ENCODE measurements at places on chromosomes 16 and 17.
A peak's percentile ranks its signal among the peaks of the same experiment; 100 is the strongest.

GRCh38 chr17:44176257-44176656, 5.8 kb downstream of the ASB16 start:
- no peaks in the 10 kb centered on the region for H3K4me1 ChIP-seq
- peaks cover 44% of the 10 kb centered on the region for H3K36me3 ChIP-seq
- no peaks in the 10 kb centered on the region for H3K27me3 ChIP-seq
- DNase-seq: no peak
- H3K4me3 ChIP-seq: no peak overlapping the region

DNA sequence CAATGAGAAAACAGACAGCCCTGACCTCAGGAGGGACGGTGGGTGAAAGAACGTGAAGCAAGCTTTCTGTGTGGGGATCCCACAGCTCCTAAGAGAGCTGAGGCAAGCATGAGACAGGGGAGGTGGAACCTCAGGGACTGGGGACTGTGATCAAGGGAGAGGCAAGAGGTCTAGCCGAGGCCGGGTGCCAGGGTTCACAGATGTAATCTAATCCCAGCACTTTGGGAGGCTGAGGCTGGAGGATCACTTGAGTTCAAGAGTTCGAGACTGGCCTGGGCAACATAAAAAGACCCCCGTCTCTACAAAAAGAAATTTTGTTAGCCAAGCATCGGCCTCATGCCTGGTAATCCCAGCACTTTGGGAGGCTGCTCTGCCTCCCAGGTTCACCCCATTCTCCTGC, 4.5 kb upstream of the ADAM11 start:
- no peak overlapping the region for H3K27ac ChIP-seq
- H3K36me3 ChIP-seq: peaks cover 5% of the 10 kb centered on the region
- H3K27me3 ChIP-seq: peaks cover 2% of the 10 kb centered on the region
- no peak overlapping the region for H3K4me3 ChIP-seq

DNA sequence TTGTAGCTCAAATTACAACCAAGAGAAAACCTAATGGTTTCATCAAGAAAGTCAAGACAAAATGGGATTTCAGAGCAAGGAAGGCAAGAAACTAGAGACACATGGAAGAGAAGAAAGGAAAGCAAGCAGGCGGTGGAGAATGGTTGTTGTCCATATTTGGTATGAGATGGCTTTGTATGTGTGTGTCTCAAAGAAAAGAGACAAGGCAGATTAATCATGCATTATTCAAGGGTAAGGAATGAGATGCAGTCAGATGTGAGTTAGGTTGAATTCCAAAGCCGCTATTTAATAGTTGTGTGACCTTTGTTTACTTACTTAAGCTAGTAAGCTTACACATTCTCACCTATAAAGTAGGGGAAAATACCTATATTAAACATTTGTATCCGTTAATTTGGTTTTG, 1029.6 kb downstream of the CDH11 start:
- peaks cover 7% of the 10 kb centered on the region for H3K4me1 ChIP-seq
- no peaks in the 10 kb centered on the region for H3K36me3 ChIP-seq
- no peak overlapping the region for H3K27ac ChIP-seq
- no peak for DNase-seq

DNA sequence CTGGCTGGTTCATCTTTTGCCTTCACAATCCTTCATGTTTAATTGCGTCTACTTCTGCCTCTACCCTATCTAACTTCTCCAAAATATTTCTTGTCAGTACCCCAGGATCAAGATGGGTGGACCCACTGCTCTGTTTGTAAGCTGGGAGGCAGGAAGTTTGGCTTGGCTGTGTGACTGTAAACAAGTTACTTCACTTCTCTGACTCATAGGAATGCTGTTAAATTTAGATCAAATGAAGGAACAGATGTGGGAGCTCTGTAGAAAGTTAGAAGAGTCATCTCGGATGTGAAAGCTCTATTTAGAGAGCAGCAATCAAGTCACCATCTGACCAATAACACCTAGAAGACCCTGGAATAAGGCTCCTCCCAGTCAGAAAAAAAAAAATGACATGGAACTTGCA, 55.2 kb upstream of the MRTFB start:
- H3K4me3 ChIP-seq: no peak overlapping the region
- H3K36me3 ChIP-seq: no peaks in the 10 kb centered on the region
- H3K27me3 ChIP-seq: no peaks in the 10 kb centered on the region
- no peak for DNase-seq

GRCh38 chr16:17459903-17460521, 10.7 kb downstream of the XYLT1 start:
- no peak overlapping the region for H3K27ac ChIP-seq
- no peak overlapping the region for H3K4me3 ChIP-seq
- peaks cover 17% of the 10 kb centered on the region for H3K4me1 ChIP-seq
- no peaks in the 10 kb centered on the region for H3K27me3 ChIP-seq
- no peak for DNase-seq
- H3K36me3 ChIP-seq: no peaks in the 10 kb centered on the region

- H3K4me3 ChIP-seq: no peak overlapping the region
- no peak for DNase-seq
- peaks cover 3% of the 10 kb centered on the region for H3K4me1 ChIP-seq
Observed at GRCh38 chr16:52572656-52573055, 25.7 kb upstream of the TOX3 start.

DNA sequence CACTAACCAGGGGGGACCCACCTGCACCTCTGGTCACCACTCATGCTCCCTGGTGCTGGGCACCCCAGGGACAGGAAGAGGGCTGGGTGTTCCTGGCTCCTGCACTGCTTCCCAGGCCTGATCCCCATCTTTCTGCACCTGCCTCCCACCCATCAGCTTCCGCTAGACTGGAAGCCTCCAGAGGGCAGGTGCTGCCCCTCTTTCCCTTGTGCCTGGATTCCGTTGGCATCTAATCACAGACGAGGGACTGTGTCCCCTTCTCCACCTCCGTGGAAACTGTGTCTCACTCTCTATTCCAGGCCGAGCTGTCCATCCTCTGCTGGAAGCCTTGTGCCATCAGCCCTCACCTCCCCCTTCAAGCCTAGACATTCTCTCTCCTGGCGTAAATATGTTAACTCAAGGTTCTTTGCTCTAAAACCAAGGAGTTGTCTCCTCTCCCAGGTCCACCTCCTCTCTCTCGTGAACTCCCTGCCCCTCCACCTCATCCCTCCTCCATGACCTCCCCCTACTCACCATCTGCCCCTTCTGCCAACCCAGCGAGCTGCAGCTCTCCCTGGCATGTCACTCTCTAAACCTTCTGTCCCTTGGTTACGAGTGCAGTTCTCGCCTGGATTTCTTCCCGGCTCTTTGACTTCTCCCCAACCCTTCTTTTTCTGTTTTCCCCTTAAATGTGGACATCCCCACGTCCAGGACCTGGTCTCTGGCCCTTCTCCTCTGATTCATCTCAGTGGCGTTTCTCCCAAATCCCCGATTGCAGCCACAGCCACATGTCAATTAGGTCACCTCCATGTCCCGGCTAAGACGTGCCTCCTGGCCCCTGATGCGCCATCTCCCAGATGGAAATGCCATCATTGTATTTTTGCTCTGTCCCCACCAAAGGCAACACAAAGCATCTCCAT, 107.7 kb downstream of the SEC14L1 start:
- H3K4me1 ChIP-seq: no peaks in the 10 kb centered on the region
- no peaks in the 10 kb centered on the region for H3K36me3 ChIP-seq
- no peak overlapping the region for H3K27ac ChIP-seq
- H3K4me3 ChIP-seq: peak overlapping the region; percentile 29

DNA sequence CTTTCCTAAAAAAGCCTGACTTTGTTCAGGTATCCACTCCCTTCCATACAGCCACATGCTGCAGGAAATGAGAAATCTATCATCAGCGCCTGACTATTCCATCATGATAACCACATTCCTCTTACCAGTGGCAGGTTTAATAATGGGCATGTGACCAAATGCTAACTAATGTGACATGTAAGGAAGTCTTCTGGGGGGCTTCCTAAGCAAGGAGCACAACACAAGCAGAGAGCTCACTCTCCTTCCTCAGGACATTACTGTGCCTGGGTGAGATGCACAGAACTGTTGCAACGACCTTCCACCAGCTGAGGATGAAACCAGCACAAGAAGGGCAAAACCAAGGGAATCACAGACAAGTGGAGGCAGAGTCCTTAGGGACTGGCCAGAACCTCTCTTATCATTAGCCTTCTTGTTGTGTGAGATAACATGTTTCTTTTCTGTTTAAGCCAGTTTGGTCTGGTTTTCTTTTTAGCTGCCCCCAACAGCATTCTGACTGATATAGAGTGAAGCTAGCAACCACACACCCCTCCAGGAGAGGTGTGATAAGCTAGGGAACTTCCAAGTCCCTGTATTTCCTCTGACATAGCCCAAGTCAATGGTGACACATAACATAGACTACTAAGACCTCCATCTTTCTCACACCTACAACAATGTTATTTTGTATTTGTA, 16.9 kb downstream of the MYO1D start:
- no peak overlapping the region for H3K4me3 ChIP-seq
- no peak for DNase-seq
- no peaks in the 10 kb centered on the region for H3K27me3 ChIP-seq
- no peaks in the 10 kb centered on the region for H3K4me1 ChIP-seq
- no peak overlapping the region for H3K27ac ChIP-seq

GRCh38 chr16:72878301-72879269, 169.3 kb downstream of the ZFHX3 start:
- DNase-seq: no peak
- H3K4me1 ChIP-seq: peaks cover 17% of the 10 kb centered on the region
- no peaks in the 10 kb centered on the region for H3K27me3 ChIP-seq
- no peak overlapping the region for H3K4me3 ChIP-seq

DNA sequence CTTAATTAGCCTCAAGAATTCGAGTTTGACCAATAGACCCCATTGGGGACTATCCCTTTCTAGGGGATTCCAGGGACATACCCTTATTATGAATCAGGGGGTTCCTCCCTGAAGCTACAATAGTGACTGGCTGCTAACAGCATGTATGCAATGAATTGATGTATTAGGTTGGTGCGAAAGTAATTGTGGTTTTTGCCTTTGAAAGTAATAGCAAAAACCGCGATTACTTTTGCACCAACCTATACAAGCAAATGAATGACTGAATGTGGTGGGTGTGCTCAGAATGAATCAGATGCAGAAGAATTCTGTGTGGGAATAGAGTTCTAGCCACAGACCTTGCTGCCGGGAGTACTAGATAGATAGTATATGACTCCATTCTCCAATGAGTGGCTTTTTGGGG, 76.7 kb downstream of the HLF start:
- no peaks in the 10 kb centered on the region for H3K27me3 ChIP-seq
- H3K36me3 ChIP-seq: no peaks in the 10 kb centered on the region
- no peak overlapping the region for H3K4me3 ChIP-seq
- no peak overlapping the region for H3K27ac ChIP-seq
- no peaks in the 10 kb centered on the region for H3K4me1 ChIP-seq

- no peaks in the 10 kb centered on the region for H3K4me1 ChIP-seq
- H3K27me3 ChIP-seq: no peaks in the 10 kb centered on the region
- DNase-seq: no peak
- no peak overlapping the region for H3K4me3 ChIP-seq
Observed at GRCh38 chr17:62595484-62595883, 32.0 kb upstream of the MRC2 start.

- H3K4me3 ChIP-seq: no peak overlapping the region
- no peaks in the 10 kb centered on the region for H3K4me1 ChIP-seq
- no peak for DNase-seq
- H3K27ac ChIP-seq: no peak overlapping the region
Observed at GRCh38 chr17:39774047-39774446, 36.3 kb downstream of the GRB7 start.

DNA sequence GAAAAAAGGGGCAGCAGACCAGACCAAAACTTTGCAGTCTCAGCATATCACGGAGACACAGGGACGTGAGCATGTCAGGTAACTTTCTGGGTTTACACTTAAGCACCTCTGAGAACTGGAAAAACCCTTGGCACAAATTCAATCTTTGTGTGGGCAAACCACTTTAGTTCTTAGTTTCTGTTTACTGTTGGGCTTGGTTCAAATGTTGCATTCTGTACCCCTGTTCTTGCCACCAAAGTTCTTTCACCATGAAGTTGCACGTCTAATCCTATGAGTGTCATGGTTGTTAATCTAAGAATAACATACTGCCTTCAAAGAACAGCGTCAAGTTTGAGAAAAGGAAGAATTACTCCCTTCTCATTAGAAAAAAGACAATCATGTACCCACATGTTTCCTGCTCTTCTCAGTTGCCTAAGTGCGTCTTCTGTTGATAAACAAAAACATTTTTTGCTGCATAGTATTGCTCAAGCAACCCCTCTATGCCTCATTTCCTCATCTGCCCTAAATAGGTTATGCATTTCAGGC, 11.6 kb downstream of the KRT33A start:
- H3K36me3 ChIP-seq: no peaks in the 10 kb centered on the region
- no peaks in the 10 kb centered on the region for H3K27me3 ChIP-seq
- no peaks in the 10 kb centered on the region for H3K4me1 ChIP-seq

DNA sequence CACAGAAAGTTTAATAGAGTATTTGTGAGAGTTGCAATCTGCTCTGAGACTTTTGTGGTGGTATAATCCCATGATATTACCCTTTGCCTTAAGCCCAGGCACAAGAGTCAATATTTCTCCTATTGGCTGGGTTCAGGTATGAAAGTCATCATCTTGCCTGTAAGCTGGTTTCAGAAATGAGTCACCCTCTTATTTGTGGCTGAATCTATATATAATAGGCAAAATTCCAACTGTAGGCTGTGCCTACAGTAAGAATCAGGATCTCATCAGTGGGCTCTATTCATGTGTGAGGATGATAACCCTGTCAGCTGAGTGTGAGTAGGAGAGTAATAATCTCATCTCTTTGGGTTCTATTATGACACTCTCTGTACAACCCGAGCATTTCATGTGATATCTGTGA, 2103.1 kb downstream of the TP53TG3F start:
- no peak overlapping the region for H3K27ac ChIP-seq
- H3K36me3 ChIP-seq: no peaks in the 10 kb centered on the region
- no peak for DNase-seq
- no peaks in the 10 kb centered on the region for H3K27me3 ChIP-seq
- no peaks in the 10 kb centered on the region for H3K4me1 ChIP-seq

GRCh38 chr17:9900044-9900594, 5.0 kb downstream of the RCVRN start:
- no peaks in the 10 kb centered on the region for H3K36me3 ChIP-seq
- no peaks in the 10 kb centered on the region for H3K4me1 ChIP-seq
- no peaks in the 10 kb centered on the region for H3K27me3 ChIP-seq
- H3K4me3 ChIP-seq: no peak overlapping the region
- DNase-seq: no peak
- H3K27ac ChIP-seq: no peak overlapping the region

DNA sequence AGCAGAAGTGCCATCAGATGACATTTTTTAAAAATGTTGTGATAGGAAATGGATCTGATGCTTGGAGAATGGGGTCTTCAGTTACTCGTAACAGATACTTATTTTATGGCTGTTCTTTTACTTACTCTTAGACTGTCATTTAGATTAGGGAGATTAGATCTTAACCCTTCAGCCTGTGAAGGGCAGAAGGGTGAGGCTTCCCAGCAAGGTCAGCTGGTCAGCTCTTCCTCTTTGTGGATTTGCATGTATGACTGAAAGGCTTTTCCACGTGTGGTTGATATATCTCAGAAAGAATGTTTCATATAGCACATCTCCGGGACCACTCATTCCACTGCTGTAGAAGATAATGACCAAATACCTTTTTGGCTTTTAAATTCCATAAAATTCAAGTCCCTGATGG, 27.4 kb downstream of the GRB7 start:
- no peak overlapping the region for H3K4me3 ChIP-seq
- no peak for DNase-seq
- H3K27ac ChIP-seq: no peak overlapping the region
- no peaks in the 10 kb centered on the region for H3K36me3 ChIP-seq

Measured in neuronal stem cell (in vitro differentiated cells).